ENCODE measurements at places on chromosomes 5 and 9. TPM values are rescaled to one million over a fixed set of nuclear protein-coding genes. Genes with fewer than 3 reads are reported as not detected.

Gene GLIPR2
- 26.0 TPM for total RNA-seq

Gene FOXD1
- 0.05 TPM for total RNA-seq

Gene NPDC1
- total RNA-seq: 71.1 TPM

Gene AHRR
- 17.8 TPM for total RNA-seq

Gene CAMK4
- 0.34 TPM for total RNA-seq

Gene ZNF484
- 5.1 TPM for total RNA-seq

Gene ELOVL7
- total RNA-seq: 2.5 TPM

Gene RNF183
- not detected for total RNA-seq

Gene PCDHAC1
- not detected for total RNA-seq

Gene APBA1
- total RNA-seq: 12.9 TPM

Gene OBP2A
- total RNA-seq: not detected

Gene SNCAIP
- 5.7 TPM for total RNA-seq

Gene CDC20B
- not detected for total RNA-seq

Gene IL4
- not detected for total RNA-seq

Data from mammary microvascular endothelial cell (primary cell).